Effector memory CD4-positive, alpha-beta T cell (primary cell): ENCODE measurements at places on chromosomes 6 and 20.

GRCh38 chr6:27577922-27578321 lies 105.0 kb upstream of the ZNF184 start:
- no peak for DNase-seq

DNA sequence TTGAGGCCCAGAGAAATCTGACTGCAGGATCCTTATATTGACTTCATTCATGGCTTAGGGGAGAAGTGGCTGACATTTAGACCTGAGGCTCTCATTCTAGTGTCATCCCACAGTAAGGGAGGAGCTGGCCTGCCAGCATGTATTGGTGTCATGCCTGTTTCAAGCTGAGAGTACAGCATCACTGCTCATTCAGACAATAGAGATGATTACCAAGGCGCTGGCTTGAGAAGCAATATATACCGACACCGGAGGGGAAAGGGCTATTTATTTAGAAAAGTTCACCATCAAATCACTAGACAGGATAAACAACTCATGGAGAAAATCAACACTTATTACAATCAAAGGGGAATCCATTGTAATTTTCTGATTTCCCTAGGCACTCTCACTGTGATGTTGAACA lies 84.4 kb upstream of the HDAC2 start:
- DNase-seq = no peak

GRCh38 chr20:37757550-37757949 lies 63.7 kb downstream of the CTNNBL1 start:
- no peak for DNase-seq

DNA sequence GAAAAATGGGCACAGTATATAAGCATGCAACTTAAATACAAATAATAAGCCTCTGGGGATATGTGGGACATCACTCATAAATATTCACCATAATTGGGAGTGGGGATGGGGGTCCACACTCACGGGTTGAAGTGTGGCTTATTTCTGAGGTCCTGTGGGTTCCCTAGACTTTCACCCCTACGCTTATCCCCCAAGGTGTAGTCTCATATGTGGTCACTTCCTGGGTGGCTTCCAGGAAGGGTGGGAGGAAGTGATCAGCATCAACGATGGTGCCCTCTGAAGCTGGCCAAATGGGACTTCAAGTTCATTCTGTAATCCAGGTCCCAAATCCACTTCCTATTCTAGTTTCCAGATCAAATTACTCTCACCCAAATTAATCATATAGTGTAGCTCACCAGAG lies 59.5 kb downstream of the GNAS start:
- no peak for DNase-seq

- DNase-seq = no peak
Observed at GRCh38 chr6:22612236-22612635, 42.9 kb downstream of the HDGFL1 start.

DNA sequence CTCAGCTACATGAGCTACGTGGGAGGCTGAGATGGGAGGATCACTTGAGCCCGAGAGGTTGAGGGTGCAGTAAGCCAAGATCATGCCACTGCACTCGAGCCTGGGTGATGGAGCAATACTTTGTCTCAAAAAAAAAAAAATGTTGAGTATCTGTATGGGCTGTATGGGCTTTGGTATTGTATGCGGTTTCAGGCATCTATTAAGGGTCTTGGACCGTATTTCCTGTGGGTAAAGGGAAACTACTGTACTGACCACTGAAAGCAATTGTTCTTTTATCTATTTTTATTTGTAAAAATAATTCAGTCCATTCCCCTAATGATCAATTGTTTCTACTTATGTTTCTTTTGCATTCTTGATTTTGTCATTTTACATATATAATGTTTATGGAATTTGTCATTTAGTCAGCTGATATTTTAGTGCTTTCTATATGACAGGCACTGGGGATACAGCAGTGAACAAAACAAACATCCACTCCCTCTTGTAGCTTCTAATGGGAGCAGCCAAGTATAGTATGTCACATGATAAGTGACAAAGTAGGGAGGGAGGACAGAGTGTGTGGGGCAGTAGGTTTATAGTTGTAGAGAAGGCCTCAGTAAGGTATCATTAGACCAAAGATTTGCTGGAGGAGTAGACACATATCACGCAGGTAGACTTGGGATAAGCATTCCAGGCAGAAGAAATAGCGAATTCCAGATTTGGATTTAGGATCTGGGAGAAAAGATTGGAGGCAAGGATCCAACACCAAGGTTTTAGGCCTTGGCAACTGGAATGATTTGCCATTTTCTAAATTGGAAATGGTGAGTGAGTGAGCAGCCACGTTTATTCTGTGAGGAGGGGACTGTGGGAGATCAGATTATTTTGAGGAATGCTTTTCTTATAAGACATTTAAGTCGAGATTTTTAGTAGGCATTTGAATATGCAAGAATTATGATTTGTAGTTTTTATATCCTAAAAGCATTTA lies 6.0 kb downstream of the PCMT1 start:
- no peak for DNase-seq

DNA sequence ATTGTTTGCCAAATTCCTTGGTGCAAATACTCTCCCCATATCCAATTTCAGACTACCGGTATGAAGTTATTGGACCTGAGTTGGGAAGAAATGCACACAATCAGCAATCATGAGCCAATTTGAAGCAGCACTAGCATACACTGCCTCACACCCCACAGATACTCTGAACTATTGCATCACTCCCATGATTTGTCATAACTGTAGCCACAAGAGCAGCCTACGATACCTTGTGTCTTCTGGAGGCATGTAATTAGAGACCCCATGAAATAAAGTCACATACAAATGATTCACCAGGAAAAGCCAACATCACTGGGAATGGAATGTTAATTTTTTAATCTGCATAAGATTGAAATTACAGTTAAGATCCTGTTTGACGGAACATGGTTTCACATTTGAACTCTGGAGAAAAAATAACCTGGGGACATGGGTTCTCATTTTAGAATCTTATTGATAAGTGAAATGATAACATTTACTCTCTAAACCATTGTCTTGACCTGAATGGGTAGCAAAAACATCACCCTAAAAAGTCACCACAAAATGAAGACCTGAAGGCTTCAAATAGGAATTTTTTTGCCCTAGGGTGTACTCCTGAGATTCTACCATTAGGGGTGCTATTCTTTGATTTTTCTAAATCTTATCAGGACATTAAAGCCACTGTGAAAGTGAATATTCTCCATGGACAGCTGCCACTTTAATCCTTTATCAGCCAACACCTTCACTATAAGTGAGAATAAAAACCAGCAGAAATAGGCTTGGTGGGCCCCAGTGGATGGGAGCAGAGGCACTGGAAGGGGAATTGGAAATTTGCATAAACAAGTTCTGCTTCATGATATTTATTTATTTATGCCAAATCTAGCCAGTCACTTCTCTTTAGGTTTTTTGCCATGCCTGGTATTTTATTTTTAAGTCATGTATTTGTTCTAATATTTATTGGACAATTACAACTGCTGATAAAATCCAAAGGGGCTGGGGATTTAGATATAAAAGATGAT lies 34.5 kb upstream of the HBS1L start:
- DNase-seq = no peak

DNA sequence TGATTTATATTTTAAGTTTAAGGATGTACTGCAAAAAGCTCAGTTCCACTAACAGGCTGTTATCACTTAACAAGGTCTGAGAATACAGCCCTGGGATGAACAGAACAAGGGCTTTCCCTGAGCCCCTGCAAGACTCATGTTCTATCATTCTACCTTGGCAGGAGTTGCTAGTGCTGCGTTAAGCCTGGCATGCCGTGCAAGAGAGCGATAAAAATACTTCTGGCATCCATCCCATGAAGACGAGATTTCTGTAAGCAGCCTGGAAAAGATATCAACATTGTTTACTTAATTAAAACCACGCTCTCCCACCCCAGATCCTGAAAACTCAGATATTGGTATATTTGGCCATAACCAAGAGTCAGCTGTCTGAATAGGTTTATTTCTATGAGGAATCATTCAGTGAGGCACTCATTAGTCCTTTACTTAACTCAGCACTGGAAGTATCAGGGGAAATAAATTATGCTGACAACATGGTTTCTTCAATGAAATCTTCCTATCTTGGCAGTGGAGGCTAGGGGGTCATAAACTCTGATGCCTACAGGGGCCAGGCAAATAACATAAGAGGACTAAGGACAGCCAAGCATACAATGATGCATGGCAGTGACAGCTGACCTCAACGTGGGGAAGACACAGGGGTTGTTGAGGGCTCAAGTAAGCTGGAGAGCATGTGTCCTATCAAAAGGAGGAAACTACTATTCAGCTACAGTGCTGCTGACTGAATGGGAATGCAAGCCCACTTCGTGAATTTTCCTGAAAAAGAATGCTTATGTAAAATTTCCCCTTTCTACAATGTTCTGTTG lies 37.6 kb upstream of the LYRM2 start:
- no peak for DNase-seq

GRCh38 chr20:4608861-4609260 lies 112.8 kb upstream of the PRND start:
- DNase-seq = no peak

DNA sequence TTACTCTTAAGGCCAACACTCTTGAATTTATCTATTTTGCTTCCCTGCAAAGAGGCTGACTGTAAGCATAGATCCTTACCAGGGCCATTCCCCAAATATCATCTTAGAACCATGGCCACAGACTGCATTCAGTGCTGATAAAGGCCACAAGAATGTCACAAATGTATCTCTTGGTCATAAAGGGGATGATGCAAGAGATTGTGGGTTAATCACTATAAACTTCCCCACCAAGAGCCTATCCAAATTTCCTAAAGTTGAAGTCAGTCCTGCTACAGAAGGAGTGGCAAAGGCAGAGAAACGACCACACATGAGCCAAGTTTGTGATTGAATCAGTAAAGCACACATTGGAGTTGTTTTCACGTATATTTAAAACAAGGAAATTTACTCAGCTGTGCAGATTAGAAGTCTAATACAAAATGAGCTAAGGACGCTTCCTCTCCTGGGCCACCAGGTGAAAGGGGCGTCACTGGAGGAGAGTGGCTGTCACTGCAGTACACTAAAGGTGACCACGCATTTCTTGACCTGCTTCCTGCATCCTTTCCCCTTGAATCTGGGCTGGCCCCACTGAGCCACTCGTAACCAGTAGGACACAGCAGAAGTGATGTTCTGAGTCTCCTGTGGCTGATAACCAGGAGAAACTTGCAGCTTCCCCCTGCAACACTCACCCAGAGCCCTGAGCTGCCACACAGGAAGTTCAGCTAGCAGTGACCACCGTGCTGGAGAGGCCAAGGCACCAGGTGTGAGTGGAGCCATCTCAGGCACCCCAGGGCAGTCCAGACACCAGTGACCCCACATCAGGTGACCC lies 181.9 kb downstream of the SYNDIG1 start:
- no peak for DNase-seq

DNA sequence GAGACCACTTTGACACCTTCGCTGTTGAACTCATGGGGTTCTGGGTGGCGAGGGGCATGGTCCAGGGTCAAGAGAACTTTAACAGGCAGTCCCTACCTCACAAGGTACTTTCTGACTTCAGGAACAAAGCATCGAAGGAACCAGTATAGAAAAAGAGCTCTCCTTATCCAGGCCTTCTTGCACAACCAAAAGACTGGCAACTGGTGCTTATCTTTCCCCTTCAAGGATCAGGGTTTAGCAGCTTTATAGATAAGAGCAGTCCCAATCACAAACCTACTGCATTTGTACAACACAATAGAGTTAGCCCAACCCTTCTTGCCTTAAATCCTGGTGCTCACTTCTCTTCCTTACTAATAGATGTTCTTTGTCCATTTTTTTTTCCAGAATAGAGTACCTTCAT lies 116.3 kb downstream of the SNX5 start:
- no peak for DNase-seq

DNA sequence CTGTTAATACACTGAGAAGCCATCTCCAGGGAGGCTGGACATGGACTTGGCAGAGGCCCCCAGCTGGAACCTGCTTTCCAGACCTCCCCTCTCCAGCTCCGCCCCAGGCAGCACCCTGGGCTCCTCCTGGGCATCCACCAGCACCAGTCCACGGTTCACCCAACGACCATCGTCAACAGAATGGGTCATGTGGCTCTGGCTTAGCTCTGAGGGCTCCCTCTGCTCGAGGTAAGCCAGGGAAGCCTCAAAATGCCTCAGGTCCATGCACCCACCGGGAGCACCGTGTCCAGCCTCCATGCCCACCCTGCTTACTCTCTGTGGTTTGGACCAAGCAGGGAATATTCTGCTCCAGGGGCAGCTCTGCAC lies 40.5 kb downstream of the WDR27 start:
- DNase-seq = no peak

GRCh38 chr20:44780226-44780625 lies 30.1 kb downstream of the RIMS4 start:
- no peak for DNase-seq

- DNase-seq = no peak
Observed at GRCh38 chr6:69915346-69915745, 49.0 kb downstream of the COL19A1 start.

DNA sequence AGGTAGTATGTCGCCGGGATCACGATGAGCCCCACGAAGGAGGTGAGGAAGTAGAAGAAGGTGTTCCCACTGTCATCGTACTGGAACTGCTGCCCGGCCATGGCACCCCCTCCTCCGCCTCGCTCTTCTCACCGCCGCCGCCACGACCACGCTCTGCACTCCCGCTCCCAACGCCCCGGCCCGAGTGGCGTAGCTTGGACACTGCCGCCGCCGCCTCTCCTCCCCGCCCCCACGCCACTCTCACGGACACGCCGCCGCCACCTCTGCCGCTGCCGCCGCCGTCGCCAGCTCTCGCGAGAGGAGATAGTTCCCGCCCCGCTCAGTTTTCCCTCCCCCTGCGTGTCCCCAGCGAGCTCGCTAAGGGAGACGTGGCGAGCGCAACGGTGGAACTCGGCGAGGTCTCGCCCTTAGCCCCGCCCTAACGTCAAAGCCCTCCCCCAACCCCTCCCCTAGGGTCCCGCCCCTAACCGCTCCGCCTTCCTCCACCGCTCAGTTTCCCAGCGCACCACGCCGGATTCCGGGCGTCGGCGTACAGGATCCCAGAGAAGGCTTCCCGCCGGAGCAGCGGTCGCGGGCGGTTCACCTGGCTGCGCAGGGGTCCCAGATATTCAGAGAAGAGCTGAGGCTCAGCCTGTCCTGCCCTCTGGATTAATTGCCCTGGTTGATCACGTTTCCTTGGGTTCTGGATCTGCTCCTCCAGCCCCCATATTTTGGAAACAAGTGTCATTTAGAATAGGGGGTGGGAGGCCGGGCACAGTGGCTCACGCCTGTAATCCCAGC lies at the start of gene SEC63:
SEC63 (minus strand) TSS at position 300 of the 780 bp plus-strand sequence; CDS start at position 101, 199 bp downstream.
- peak; percentile 95 for DNase-seq

DNA sequence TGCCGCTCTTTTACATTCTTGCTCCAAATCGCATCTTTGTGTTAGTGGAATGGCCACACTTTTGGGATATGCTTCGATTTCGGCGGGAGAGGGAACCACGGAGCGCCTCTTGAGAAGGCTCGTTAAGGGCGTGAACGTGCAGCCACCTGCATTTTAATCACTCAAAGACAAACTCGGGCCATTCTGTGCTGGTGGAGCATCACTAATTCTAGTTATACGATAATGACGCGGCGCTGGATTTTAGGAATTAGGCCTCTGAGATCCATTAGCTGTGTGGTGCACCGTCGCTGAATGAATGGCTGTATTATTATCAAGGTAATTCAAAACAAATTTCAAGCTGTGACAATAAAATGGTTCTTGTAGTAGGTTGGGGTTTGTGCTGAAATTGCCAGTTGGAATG lies 305.6 kb downstream of the CDH4 start:
- DNase-seq = no peak

- DNase-seq = no peak
Observed at GRCh38 chr6:151616091-151616513, 122.3 kb downstream of the CCDC170 start.
